Activated CD4-positive, CD25-positive, alpha-beta regulatory T cell (primary cell): ENCODE measurements at places on chromosomes 2 and 18.

DNA sequence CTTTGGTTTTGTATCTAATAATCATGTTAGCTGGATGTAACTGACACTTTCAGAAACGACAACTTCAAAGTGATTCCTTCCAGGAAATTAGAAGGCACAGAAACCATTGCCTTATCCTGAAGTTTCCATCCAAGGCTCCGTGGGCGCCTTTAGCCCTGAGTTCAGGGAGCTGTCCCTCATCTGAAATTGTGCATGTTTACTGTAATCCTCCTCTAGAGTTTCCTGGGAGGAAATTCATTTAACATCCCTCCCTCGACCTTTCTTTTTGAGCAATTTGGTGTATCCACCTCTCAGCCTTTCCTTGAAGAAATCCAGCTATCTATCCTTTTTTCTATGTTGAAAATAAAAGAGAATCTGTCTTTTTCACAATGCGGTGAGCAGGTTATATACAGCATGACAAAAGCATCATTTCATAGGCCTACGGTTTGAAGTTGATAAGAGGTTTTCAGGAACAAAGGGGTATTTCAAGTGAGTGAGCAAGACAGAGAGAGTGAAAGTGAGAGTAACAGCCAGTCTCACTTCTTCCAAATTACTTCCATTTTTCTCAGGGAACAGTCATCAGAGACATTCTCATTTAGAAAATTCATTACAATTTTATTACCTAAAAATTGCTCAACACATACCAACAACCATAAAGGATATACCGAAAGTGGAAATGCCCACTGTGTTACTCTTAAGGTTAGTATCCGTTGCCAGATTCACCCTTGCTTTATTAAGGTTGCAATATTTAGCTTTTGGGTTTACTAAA lies 167.3 kb downstream of the MREG start:
- DNase-seq: no peak

GRCh38 chr18:63539904-63540510 lies 2.2 kb upstream of the SERPINB12 start:
- DNase-seq: no peak

DNA sequence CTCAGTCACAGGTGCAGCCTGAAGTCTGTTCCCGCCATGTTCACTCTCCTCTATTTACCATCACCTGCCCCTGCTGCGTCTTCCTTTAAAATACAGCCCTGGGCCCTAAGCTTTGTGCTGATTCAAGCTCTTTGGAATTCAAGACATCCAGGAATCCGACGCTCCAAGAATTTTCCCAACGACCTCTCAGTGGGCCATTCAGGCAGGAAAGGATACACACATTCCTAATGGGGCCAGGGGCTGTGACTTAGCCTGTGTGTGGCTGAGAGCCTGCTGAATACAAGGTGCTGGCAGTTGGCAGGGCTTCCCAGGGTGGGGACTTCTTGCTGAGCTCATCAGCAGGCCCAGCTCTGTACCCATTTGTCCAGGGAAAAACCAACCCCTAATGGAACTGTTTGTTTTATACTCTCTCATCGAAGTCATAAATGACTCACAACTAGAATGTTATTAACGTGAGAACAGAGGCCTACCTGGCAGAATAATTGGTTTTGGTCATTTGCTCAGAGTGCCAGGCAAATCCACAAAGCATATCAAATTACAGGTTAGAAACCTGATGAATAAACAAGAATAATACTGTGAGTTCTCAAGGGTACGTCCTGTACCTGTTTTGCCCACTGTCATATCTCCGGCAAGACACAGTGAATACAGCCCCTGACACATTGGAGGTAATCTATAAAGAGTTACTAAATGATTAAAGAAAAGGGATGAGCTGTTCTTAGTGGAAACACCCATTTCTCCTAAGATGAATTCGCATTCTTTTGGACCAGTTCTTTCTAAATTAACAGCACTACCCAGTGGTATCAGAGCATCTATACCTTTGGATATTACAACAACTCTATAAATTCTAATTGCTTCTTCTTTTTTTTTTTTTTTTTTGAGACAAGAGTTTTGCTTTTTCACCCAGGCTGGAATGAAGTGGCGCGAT lies 12.6 kb upstream of the KCMF1 start:
- no peak for DNase-seq

GRCh38 chr2:106362789-106363188 lies 105.4 kb downstream of the RGPD3 start:
- no peak for DNase-seq

DNA sequence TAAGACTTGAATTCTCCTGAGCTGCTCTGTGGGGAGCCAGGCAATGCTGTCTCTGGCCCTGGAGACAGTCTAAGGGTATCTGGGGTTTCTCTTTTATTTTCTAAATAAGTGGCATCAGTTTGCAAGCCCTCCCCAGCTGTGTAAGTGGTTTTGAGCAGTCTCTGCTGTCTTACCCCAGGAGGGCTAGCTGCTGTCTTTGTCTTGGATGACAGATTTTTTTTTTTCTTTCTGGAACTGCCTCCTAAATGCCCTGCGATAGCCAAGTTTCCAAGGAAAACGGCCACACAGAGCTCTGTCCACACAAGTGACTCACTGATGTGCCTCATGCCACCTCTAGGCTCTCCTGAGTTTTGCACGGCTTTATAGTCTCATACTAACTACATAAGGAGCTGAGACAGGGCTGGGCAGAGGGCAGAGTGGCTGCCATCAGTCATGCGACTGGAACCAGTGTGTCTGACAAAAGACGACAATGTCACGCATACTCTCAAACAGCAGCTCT lies 37.2 kb upstream of the THOC1 start:
- no peak for DNase-seq

- DNase-seq: peak; percentile 21
These were observed 182.4 kb downstream of the NCK2 start for GRCh38 chr2:105926960-105927678.

GRCh38 chr2:780002-780401 lies 102.8 kb upstream of the TMEM18 start:
- DNase-seq: no peak

DNA sequence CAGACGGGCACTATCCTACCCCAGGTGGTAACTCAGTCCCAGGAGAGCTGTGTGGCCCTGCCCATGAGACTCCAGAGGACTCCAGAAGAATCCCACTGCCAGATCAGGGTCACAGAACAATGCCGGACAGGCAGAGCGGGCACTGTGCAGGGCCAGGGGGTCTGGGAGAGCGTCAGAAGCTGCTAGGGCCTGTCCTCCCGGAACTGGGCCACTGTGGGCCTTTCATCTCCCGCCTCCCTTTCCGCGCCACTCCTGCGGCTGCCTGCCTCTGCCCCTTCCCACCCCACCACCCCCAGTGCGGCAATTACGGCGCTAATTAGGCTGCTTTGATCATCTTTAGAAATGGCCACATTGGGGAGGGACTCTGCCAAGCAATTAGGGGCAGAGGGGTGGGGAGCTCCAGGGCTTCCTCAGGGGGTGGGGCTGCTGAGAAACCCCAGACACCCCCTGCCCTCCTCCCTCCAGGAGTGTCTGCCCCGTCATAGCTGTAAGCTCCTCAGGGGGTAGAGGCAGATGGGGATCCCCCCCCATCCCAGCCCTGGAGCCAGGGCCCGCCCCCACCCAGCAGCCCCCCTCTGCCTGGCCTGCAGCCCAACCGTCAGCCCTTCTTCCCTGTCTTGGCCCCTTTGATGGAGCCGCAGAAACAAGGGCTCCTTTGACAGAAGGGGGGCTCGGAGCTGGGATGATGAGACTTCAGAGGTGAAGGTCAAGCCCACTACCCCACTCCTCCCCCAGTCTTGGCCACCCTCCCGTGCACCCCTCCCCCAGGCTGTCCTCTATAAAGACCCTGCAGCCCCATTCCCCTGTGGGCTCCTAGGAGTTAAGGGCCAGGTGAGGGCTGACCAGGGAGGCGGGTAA lies at the start of gene PRSS56:
PRSS56 (plus strand) TSS at position 808 of the 858 bp plus-strand sequence. CDS start 211 bp downstream, outside the sequence.
- no peak for DNase-seq

DNA sequence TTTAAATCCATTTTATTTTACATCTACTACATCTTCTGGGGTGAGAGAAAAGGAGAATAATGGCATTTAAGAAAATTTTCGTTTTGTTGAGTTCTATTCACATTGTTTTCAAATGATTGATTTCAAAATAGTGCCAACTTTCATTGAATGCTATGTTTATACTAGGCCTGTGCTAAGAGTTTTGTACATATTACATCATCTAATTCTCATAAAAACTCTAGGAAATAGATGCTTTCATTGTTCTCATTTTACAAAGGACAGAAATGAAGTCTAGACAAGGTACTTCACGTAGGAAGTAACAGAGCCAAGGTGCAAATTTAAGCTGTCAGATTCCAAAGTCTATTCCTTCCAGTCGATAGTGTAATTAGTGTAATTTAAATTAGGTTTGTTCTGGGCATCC lies 402.8 kb upstream of the UBE2E3 start:
- DNase-seq: no peak

DNA sequence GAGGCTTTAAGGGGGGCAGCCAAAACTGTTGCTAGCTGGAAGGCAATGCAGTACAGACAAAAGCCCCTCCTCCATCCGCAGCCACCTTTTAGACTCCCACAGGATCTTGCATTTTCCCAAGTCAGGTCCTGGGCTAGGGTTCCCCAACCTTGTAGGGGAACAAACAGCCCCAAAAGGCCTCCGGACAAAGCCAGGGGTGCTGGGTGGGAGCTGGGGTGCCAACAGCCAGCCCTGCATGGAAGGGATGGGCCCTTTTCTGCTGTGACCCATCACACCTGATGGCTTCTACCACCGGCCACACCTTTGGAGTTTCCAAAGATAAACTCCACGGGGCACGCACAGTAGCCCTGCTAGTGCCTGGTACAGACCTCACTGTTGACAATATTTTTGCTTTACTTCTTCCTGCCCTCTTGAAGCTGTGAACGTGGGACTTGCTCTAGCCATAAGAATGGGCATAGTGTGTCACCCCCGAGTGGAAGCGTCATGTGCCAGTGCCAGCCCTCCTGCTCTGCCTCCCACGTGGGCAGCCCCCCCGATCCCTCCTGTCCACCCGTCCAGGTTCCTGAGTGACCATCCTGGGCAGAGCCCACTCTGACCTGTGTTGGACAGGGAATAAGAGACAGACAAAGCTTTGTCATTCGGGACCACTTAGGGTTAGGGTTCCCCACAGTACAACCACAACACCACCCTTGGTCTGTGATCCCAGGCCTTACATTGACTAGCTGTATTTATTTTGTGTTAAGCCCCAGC lies 18.8 kb downstream of the TUBB6 start:
- DNase-seq: no peak
